Ureter (tissue), 1 donor: ENCODE measurements at places on chromosomes 16 and 17.

DNA sequence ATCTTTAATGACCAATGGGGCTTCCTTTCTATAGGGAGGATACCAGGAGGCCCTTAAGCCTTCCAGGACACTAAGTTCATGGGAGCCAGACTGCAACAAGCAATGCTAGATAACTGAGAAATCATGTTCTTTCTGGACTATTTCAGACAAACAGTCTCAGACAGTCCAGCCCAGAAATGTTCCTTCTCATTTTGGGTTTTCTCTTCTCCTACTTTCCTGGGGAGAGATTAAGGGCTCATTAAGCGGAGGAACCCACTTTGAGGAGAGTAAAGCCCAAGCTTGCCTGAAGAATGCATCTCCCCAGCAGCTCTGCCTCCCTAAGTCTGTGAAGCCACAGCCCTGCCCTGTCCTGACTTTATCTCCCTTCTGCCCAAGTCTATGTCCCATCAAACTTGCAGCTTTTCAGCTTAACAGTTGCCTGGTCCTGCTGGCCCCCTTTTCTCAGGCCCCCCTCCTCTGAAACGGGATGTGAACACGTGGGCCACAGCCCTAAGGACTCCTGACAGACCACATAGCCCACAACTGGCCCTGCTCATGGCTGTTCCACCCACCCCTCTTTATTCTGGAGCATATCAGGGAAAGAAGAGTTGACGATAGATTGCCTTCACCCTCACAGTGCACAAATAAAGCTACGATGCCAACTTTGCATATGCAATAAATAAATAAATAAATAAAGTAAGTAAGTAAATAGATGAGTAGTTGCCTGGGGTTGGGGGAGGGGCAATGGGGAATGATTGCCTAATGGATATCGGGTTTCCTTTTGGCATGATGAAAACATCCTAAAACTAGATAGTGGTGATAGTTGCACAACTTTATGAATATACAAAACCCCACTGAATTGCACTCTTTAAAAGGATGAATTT is 111.0 kb downstream of the N4BP1 start:
- DNase-seq: peak; percentile 78

- DNase-seq: no peak
These were observed 36.1 kb downstream of the CYB5D2 start for GRCh38 chr17:4179071-4179470.

DNA sequence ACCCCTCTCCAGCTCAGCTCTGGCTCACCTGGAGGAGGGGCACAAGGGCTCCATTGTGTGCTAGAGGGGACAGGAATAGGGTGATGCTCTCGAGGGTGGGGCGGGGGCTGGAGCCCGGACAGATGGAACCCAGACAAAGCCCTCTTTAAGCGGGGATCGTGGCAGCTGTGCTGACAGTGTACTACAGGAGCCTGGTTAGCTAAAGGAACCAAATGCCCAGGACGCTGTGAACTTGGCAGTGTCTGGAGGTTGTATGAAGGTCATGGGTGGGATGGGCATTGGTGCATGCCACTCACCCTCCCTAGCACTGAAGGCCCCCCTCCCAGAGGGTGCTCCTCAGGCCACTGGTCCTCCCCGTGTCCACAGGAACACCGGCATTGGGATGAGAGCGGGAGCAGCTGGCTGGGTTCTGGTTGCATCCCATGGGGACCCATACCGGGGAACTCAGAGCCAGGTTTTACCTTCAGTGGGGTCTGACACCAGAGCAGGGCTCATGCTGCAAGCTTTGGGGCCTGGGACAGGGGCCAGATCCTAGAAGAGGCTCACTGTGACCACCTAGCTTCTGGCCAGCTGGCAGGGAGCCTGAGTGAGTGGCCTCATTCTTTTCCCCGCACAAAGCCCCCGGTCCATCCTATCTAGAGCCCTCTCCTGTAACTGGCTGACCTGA is 11.9 kb downstream of the KIF19 start:
- no peak for DNase-seq

DNA sequence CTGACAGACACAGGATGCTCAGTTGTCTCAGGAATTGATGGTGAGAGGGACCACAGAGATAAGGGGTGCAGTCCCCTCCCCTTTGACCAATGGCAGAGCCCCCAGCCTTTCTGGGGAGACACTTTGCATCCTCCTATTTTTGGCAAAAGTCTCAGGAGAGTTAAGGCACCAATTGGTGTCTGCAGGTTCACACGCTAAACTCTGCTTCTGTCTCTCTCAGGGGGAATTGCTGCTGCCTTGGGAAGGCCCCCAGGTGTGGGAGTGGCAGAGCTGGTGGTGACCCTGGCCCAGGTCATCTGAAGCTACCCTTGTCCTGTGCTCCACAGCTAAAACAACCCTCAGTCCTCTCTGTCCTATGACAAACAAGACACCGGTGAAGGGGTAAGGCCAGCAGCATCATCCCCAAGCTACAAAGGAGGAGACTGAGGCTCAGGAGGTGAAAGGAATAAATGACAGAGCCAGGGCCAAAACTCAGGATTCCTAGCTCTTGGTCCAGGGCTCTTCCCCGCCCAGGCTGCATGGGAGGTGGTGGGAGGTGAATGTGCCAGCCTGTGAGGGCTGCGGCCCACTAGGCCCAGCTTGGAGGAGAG is 20.3 kb downstream of the OSBPL7 start:
- DNase-seq: peak; percentile 26

GRCh38 chr16:85649411-85650134 is 36.5 kb downstream of the GSE1 start:
- DNase-seq: no peak

GRCh38 chr16:4021070-4021779 is 95.0 kb downstream of the ADCY9 start:
- peak; percentile 82 for DNase-seq

GRCh38 chr17:3796110-3796821 is 4.7 kb downstream of the ITGAE start:
- no peak for DNase-seq

- no peak for DNase-seq
These were observed 12.2 kb downstream of the CLEC3A start for GRCh38 chr16:78034530-78034929.

- DNase-seq: no peak
These were observed 14.5 kb downstream of the SLC7A6OS start for GRCh38 chr16:68296291-68296690.
